Stimulated activated CD4-positive, alpha-beta T cell treated with anti-CD3 and anti-CD28 coated beads, Interleukin-15, amount 100 ng/mL, for 1 hour (primary cell): ENCODE measurements at places on chromosomes 11 and 22.

- no peak for DNase-seq
Measured at GRCh38 chr11:123903932-123904331, 2.0 kb downstream of the OR8D4 start.

DNA sequence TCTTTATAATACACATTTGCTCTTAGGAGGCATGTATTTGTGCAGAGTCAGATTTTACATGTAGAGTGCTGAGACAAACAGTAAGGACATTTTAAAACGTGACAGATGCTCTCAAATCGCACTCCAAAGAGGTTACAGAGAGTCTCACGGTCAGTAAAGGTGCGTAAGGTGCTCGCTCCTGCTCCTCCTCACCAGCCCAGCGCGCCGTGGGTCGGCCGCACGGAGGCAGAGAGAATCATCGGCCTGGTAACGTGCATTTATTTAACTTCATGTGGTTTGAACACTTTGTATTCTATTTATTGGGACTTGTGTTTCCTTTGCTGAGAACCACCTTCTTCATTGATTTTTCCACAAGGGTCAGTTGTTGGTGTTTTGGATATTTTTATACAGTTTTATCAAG is 900.1 kb downstream of the BRD1 start:
- no peak for DNase-seq

GRCh38 chr11:121412711-121413415 is 39.3 kb upstream of the SORL1 start:
- DNase-seq, result no peak

DNA sequence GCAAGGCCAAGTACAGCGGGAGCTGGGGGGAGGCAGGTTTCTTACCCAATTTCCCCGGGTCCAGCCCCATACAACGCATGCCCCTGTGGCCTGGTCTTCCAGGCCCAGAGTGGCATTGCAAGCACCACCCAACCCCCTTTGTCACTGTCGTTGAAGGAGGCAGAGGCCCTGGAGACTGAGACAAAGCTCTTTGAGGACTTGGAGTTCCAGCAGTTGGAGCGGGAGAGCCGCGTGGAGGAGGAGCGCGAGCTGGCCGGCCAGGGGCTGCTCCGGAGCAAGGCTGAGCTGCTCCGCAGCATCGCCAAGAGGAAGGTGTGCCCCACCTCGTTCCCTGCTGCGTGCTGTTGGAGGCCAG is 27.8 kb downstream of the PHLDB1 start:
- DNase-seq, result no peak

DNA sequence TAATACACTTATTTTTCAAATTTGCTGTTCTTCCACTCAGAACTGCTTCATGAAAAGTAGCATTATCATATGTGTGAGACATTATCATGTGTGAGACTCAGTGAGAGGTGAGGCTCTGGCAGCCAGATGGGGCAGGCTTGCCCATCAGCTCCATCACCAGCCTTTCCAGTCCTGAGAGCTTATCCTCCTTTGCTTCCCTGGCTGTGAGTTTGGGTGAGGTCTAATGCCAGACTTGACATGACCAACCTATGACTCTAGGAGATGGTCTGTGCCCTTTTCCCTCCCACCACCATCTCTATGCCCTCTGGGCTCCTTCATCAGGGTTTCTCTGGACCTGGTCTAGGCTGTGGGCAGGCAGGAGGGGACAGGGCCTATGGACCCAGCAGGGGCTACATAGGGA is 145.0 kb downstream of the KIRREL3 start:
- no peak for DNase-seq

GRCh38 chr11:10122326-10123197 is 171.5 kb downstream of the SBF2 start:
- DNase-seq, result no peak

DNA sequence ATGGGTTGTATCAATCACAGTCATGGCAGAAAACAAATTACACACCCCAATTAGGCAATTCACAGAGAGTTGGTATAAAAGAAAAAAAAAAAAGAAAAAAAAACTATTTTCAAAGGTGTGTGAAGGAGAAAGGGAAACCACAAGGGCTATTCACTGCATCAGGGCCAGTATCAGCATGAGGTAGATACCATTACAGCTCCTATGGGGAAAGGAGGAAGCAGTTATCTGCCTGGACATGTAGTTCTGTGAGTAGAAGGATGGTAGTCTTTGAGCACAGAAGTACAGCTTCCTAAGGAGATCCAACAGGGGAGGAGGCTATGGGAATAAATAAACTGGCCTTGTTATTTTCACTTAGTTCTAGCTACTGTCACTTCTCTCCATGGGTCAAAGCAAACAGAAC is 746.1 kb downstream of the LUZP2 start:
- DNase-seq, result no peak

DNA sequence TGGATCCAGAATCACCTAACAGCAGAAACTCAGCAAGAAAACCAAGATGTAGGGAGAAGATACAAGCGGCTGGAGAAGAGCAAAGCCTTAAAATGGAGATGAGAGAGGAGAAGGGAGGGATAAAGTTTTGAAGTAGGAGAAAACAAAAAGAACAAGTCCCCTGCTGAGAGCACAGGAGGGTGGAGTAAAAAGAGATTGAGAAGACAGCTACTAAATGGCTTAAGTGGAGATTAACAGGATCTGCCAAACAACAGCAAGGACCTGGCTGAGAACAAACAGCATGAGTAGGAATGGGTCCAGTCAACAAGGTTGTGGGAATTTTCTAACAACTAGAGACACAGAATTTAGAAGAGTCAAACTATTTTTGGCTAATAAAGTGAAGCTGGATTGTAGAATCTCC is 18.1 kb downstream of the BTG4 start:
- DNase-seq, result no peak

GRCh38 chr11:129865701-129866100 is 29.7 kb downstream of the NFRKB start:
- no peak for DNase-seq
